ENCODE measurements at places on chromosomes 3 and 15.
A peak's percentile ranks its signal among the peaks of the same experiment; 100 is the strongest.

DNA sequence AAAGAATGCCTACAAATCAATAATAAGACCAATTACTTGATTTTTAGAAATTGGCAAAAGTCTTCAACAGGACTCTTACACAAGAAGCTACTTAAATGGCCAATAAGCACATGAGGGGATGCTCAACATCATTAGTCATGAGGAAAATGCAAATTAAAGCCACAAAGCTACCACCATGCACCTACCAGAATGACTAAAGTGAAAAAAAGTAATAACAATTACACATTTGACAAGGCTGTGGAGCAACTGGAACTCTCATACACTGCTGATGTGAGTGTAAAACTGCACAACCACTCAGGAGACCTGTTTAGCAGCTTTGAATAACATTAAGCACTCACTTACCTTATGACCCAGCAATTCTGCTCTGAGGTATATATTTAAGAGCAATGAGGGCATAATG lies 68.4 kb downstream of the PPCDC start:
- no peak for DNase-seq

DNA sequence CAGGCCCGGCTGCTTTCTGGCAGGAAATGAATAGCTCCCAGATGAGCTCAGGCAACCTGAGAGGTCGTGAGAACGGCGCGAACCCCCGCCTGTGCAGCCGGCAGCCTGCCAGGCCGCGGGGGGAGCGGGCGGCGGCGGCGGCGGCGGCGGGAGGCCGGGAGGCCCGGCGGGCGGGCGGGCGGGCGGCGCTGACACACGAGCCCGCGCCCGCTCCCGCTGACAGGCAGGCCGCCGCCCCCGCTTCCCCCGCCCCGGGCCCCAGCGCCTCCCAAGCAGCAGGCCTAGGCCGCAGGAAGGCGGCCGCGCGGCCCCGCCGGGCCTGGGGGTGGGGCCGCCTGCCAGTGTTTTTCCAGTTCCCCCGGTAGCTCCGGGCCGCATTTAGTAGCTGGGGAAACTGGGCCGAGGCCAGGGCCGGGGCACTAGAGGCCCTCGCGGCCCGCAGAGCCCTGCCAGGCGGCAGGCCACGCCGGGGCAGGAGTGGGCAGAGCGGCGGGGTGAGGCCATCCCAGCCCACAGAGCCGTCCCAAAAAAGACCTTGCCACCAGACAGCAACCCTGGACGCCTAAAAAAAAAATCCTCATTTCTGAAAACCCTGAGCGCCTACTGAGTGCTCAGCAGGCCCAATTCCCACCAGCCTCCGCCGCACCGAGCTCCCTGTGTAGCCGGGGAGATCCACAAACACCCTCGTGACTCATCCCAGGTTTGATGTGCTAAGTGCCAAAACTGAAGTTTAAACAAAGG lies 5.6 kb downstream of the HES1 start:
- no peak for DNase-seq

DNA sequence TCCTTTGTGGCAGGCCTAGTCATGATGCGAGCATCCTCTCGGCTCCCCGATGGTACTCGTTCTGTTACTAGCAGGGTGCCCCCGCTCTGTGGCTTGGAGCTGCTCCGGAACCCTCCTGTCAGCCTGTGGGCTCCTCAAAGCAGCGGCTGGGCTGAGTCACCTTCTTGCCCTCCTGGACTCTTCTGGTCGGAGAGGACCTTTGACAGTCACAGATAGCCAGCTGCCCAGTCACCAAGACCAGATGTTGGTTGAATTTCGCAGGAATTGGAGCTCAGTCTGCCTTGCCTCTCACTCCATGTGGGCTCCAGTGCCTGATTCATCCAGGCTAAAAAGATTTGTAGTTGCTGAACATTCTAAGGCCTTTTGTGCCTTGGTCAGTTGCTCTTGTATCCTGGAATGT lies 94.5 kb downstream of the CHCHD6 start:
- no peak for DNase-seq

- DNase-seq = no peak
These were observed 55.3 kb upstream of the ITGA11 start for GRCh38 chr15:68487087-68487843.

- DNase-seq = peak; percentile 64
These were observed 286.7 kb upstream of the TGFBR2 start for GRCh38 chr3:30319713-30320112.

DNA sequence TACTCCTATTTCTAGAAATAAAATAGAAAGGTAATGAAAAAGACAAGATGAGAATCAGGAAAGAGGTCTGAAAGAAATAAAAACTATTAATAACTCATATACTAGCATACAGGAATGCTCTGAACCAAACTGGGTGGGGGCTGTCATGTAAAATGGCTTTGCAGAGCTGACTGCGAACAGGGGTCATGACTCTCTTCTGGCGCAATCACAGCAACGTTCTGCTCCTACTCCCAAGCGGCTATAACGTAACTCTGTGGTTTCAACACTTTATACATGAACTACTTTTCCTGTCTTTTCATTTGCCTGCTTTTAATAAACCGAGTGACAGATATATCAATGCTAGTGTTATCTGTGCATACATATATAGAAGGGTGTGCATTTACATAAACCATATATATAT lies 116.7 kb downstream of the DLG1 start:
- no peak for DNase-seq
